ENCODE measurements at places on chromosomes 7 and 10.
A peak's percentile ranks its signal among the peaks of the same experiment; 100 is the strongest.

GRCh38 chr10:125035136-125035535 is 93.2 kb downstream of the ZRANB1 start:
- peak; percentile 23 for DNase-seq

GRCh38 chr7:151208253-151208862 is 1.9 kb downstream of the H2BK1 start:
- no peak for DNase-seq

- peak; percentile 93 for DNase-seq
Observed at GRCh38 chr7:1536743-1537534, 6.4 kb downstream of the MAFK start.

DNA sequence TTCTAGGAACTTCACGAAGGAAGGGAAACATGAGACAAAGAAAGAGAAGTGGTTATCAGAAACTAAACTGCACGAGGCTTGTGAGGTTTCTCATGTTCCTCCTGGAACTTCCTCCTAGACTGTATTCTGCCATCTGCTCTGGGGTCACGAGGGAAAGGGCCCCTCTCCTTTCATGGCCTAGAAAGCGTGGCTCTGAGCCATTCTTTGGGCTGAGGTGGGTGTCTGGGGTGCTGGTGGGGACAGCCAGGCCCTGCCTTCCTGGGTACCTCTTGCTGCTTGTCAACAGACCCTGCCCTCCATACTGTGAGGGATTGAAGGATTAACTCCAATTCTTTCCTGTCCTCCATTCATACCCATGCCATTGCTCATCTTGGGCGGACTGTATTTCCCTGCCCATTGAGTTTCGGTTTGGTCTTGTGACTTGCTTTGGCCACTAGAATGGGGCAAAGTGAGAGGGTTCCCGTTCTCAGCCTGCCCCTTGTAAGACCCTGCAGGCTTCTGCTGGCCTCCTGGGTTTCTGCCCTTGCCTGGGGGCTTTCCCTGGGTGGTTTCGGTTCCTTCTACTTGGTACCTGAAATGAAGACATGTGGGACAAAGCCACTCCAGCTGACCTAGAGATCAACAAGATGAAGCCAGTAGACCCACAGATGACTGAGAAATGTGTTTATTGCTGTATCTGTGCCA is 14.9 kb upstream of the GIMAP8 start:
- DNase-seq, result no peak

DNA sequence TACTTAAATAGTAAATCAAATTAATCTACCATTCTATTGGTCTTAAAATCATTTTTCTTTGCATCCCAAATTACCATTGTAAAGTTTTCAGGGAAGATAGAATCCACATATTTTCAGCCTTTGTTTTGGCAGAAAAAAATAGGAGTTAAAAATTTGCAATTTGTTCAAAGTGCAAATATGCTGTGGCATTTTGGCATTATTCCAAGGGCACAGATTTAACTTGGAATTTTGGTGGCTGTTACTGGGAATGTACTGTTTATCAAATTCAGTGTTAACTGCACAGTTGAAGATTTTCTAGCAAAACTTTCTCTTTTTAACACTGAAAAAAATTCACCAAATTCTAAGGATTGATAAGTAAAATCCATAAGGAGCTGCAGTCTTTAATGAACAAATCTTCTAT is 151.0 kb upstream of the HDAC9 start:
- no peak for DNase-seq

DNA sequence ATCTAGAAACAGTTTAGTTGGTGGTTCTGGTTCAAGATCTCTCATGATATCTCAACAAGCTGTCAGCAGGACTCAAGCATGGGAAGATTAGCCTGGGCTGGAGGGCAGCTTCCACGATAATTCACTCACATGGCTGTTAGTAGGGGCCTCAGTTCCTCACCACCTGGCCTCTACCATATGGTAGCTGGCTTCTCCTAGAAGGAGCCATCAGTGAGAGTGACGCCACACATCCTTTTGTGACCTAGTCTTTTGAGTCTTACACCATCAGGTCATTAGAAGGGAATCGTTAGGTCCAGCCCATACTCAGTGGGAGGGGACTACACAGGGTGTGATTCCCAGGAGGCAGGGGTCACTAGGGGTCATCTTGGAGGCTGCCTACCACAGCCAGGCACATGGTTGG is 239.3 kb upstream of the PLPP4 start:
- DNase-seq, result no peak

- no peak for DNase-seq
Observed at GRCh38 chr7:116991233-116991632, 37.9 kb downstream of the ST7 start.

DNA sequence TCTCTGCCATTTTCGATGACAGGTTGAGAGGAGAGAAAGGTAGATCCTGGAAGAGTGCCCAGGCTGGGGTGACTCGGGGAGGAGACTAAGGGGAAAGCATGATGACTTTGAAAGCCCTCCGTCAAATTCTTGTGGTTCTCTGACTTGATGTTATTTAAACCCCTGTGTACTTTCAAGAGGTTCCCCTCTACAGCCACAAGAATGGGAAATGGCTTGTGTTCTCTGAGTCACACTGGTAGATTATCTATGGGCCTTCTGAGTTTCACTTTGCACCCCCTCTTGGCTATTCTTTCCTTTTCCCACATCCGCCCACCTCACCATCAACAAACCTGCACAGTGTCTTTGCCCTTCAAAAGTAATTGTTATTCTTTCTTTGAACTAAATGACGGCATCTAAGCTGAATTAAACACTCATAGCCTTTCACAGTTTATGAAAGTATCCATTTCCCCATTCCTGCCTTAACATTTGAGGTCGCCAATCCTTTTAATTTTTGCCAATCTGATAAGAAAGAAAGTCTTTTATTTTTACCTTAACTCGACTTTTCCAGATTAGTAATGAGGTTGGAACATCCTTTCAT is 24.1 kb downstream of the PRF1 start:
- peak; percentile 68 for DNase-seq

GRCh38 chr7:132077971-132078685 is 498.1 kb downstream of the PLXNA4 start:
- DNase-seq, result no peak

DNA sequence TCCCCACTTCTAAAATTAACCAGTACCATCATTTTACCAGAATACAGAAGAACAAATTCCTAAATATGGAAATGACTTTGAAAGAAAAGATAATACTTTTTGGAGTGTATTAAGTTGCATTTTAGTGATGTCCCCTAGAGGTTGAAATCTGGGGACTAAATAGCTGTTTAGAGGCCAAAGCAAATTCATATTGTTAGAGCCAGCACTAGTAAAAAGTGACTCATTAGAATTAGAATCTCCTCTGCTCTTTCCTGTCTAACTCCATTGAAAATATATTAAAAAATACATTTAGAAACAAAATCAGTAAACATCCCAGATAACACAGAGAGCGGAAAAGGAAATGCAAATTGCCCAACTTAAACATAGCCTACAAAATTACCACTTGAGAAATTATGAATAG is 1189.6 kb upstream of the C7orf33 start:
- no peak for DNase-seq

- DNase-seq, result no peak
Observed at GRCh38 chr7:44310221-44310848, 15.1 kb downstream of the CAMK2B start.

- DNase-seq, result no peak
Observed at GRCh38 chr7:71625545-71625944, 493.6 kb downstream of the GALNT17 start.

DNA sequence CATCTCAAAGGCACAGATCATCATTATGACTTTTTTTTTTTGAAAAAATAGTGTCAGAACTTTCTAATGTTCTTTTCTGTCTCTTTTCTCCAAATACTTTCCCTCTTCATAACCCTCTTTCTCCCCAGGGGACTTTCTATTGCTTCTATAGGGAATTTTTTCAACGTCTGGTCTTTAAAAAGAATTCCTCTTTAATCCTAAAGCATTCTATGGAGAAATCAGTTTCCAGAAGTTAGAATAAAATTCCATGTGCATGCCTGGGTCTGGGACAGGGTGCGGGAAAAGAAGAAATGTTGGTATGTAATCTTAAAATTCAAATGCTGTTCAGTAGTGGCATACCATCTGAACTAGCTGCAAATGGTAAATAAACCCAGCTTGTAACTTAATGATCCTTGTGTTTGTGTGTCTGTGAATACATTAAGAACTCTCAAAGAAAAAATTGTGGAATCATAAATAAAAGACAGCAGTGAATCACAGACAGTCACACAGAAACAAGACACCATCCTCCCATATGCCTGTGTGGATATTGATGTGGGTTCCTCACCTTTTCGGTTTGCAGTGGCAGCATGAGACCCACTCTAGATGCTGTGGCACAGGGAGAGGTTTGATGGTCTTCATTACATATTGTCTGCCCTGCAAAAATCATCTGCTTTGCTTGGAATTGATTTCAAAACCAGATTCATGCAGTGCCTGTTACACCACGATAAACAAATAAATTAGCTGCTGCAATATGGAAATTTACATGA is 374.7 kb upstream of the NRP1 start:
- no peak for DNase-seq

DNA sequence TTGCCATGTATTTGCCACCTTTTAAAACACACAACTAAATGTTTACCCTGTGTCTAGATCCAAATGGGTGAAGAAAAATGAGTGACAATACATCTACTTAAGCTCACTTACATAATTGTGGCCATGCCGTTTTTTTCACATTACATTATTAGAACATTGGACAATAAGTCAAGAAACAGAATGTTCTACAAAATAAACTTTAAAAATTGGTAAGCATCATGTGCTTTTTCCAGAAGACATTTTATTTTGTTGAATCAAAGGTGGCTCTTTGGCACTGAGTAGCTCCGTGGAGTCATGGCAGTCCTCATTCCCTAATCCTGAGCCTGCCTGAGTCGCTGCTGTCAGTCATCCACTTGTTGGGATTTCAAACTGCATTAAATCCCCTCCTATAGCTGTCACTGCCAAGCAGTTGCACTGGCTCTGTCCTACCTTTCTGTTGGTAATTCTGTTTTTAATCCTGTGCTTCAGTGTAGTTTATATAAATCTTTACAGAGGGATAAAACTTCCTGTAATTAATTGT is 32.3 kb downstream of the CAV1 start:
- DNase-seq, result no peak

DNA sequence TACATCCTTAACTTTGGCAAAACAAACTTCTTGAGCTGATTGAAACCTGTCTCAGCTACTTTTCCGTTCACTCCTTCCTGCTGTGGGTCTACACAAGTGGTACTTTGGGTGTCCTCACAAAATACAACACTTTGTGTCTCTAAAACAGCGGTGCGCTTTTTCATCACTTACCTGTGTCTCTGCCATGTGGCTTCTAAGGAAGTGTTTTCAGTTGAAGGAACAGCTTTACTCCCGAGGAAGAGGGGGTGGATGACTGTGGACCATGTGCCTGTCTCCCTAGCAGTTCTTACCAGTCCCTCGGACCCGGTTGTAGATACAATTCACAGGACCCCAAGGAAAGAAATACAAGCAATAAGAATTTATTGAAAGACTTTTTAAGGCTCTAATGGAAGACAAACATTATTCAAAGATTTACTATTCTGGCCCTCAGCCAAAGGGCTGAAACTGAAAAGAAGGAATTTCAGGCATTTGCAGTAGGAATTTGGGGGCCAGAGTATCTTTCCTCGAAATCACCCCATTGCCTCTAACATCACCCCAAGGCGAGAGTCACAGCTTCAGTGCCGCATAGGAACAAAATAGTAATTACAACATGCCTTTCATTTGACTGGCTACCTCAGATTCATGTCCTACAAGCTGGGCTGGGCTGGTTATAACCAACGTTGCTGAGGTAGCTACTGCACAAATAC is 246.3 kb downstream of the ACTR3B start:
- DNase-seq, result no peak

GRCh38 chr10:35875016-35875676 is 233.1 kb upstream of the FZD8 start:
- no peak for DNase-seq

- no peak for DNase-seq
Observed at GRCh38 chr10:79132681-79133381, 64.1 kb downstream of the ZMIZ1 start.

GRCh38 chr7:7576344-7576743 is 9.7 kb downstream of the MIOS start:
- DNase-seq, result no peak

DNA sequence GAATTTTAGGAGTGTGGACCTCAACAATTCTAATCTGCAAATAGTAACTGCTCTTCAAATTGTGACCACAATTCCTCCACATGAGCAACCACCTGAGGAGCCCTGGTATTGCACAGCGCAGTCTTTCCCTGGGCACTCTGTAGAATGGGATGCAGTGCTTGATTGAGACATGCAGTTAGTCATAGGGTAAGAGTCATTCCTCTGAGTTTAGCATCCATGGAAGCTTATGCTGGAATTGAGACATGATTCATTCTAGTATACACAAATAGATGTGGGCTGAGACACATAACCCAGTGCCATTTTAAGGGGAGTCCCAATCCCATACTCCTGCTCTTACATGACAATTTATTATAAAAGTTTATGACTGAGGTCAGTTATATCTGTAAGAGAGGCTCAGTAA is 582.3 kb upstream of the CNTNAP2 start:
- DNase-seq, result no peak

- no peak for DNase-seq
Observed at GRCh38 chr7:125424721-125425120, 495.1 kb upstream of the POT1 start.

- DNase-seq, result no peak
Observed at GRCh38 chr7:2112261-2113198, 120.2 kb downstream of the MAD1L1 start.

- peak; percentile 8 for DNase-seq
Observed at GRCh38 chr7:91034459-91035368, 229.5 kb upstream of the FZD1 start.

DNA sequence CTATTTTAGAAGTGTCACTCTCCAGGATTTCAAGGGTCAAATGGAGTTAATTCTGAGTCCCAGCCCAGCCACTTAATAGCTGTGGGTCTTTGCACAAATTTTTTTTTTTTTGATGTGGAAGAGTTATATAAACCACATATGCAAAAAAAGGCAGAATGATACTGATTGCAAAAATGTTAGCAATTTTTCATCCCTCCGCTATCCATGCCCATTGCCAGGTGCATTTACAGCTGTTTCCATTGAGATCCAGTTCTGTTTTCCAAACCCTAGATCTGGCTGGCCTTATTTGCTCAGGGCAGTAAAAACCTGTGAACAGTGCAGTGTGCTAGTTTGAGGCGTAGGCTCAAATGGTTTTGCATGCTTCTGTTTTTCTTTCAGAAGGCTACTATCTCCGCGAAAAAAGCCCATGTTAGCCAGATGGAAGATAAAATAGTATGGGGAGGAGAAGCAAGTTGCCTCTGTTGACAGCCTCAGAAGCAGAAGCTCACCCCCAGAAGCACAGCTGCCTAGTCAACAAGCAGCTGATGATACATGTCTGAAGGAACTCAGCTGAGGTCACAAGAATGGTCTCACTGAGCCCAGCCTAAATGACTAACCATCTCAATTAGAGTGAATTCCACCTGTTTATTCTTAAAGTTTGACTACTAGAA is 997 bp upstream of the ZNF138 start:
- no peak for DNase-seq

DNA sequence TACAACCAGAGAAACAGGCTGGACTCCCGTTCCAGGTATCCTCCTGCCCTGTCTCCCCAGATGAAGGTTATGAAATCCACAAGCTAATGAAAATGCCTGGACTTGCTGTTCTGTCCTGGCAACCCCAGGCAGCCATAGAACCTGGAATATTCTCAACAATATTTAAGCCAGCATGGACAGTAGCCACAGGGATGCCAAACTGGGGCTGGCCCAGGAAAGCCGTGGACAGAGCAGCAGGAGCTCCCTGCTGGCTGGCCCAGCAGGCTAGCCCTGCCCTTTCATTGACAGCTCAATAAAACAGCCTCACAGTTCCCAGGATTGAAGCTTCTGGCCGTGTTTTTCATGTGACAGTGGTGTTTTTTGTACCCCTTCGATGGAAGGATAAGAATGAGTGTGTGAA is 230.6 kb downstream of the BMPER start:
- DNase-seq, result no peak

All from HepG2 (cell line).